Parietal lobe (tissue), 2 donors: ENCODE measurements at places on chromosomes 2 and 18. TPM values are rescaled to one million over a fixed set of nuclear protein-coding genes. Genes with fewer than 3 reads are reported as not detected.

MTIF2 gene
- total RNA-seq: 21.0 TPM

CGREF1 gene
- 29.1 TPM for total RNA-seq

PTPRM gene
- 61.0 TPM for total RNA-seq

CAPN13 gene
- total RNA-seq: 0.31 TPM

COMMD1 gene
- 48.5 TPM for total RNA-seq

FOXD4L1 gene
- 0.63 TPM for total RNA-seq

AQP4 gene
- 57.9 TPM for total RNA-seq

EN1 gene
- total RNA-seq: not detected

ACMSD gene
- not detected for total RNA-seq

FZD7 gene
- 7.2 TPM for total RNA-seq

LCT gene
- not detected for total RNA-seq

DGUOK gene
- 56.3 TPM for total RNA-seq

ZSCAN30 gene
- total RNA-seq: 31.0 TPM

KIF3C gene
- total RNA-seq: 155 TPM
